ENCODE measurements at places on chromosomes 1 and 21. TPM values are rescaled to one million over a fixed set of nuclear protein-coding genes. Genes with fewer than 3 reads are reported as not detected.

MXRA8 gene
- total RNA-seq = 345 TPM

DNA sequence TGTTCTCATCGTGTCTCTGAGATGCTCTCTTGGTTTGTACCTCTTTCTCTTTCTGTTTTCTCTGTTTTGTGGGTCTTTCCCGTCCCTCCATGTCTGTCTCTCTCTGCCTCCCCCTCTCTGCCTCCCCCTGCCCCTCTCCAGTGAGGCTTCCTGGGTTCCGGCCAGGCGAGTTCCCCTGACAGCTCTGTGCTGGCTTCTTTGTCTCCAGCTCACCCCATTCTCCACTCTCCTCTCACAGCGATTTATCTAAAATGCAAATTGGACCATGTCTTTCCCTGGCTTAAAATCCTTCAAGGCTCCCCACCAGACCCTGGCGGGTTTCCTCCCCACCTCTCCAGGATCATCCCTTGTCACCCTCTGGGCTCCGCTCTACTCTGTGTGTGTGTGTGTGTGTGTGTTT is 202.4 kb upstream of the POU3F1 start:
- no peaks in the 10 kb centered on the region for H3K27me3 ChIP-seq
- no peak overlapping the region for H3K4me3 ChIP-seq
- H3K4me1 ChIP-seq = no peaks in the 10 kb centered on the region
- no peaks in the 10 kb centered on the region for H3K36me3 ChIP-seq

TNFRSF4 gene
- total RNA-seq = 4.8 TPM

FAM163A gene
- not detected for total RNA-seq

DNA sequence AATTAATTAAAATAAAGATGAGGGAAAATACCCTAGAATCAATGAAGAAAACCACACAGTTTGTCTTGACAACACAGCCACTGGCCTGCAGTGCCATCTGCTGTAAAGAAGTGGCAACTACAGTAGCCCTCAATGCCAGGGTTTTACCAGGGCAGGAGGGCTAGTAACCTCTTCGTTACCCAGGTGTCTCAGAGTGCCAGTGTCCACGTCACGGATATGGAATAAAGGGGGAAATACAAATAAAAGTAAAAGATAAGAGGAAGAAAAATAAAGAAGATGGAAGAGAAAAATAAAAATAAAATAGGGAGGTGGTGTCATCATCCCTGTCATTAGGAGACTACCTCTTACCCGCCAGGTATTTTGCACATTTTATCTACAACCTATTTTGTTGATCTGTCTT is 14.2 kb upstream of the SLC44A3 start:
- no peaks in the 10 kb centered on the region for H3K27me3 ChIP-seq
- no peak overlapping the region for H3K27ac ChIP-seq
- no peak overlapping the region for H3K4me3 ChIP-seq
- no peak for DNase-seq

GRCh38 chr1:24640288-24640687 is 2.8 kb upstream of the SRRM1 start:
- no peak for DNase-seq
- no peaks in the 10 kb centered on the region for H3K27me3 ChIP-seq
- H3K36me3 ChIP-seq = no peaks in the 10 kb centered on the region
- H3K4me3 ChIP-seq = no peak overlapping the region

DNA sequence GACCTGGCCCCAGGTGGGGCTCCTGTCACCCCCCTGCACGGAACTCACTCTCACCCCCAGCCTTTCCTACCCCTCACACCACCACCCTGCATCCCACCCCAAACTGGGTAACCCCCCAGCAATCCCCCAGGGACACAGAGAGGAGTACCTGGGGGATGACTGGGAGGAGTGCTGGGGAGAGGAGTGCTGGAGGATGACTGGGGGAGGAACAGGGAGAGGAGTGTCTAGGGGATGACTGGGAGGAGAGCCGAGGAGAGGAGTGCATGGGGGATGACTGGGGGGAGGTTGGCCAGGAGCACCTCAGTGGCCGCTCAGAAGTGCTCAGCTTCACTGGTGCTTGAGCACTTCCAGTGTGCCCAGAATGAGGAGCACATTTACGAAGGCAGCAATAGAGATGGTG is 59.1 kb downstream of the SIK1 start:
- H3K4me1 ChIP-seq = no peaks in the 10 kb centered on the region
- no peak for DNase-seq
- H3K4me3 ChIP-seq = no peak overlapping the region
- H3K36me3 ChIP-seq = no peaks in the 10 kb centered on the region
- no peaks in the 10 kb centered on the region for H3K27me3 ChIP-seq

SLC66A1 gene
- total RNA-seq = 11.1 TPM

DNA sequence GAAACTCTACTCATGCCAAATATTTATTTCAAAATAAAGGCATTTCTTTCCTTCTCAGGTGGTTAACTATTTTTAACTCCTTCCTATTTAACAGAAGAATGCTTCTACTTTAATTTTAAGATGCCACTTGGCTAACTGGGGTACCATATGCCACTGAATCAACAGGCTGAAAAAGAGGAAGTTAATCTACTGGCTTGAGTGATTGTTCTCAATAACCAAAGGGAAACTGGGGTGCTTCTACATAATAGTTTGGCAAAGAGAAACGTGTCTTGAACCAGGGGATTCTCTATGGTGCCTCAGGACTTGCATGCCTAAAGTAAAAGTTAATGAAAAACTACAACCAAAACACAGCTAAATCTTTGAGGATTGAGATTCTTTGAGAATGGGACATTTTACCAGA is 142.6 kb downstream of the DENND1B start:
- no peak overlapping the region for H3K27ac ChIP-seq
- H3K4me3 ChIP-seq = no peak overlapping the region
- H3K36me3 ChIP-seq = no peaks in the 10 kb centered on the region
- H3K27me3 ChIP-seq = no peaks in the 10 kb centered on the region

TMCO4 gene
- 5.7 TPM for total RNA-seq

DNA sequence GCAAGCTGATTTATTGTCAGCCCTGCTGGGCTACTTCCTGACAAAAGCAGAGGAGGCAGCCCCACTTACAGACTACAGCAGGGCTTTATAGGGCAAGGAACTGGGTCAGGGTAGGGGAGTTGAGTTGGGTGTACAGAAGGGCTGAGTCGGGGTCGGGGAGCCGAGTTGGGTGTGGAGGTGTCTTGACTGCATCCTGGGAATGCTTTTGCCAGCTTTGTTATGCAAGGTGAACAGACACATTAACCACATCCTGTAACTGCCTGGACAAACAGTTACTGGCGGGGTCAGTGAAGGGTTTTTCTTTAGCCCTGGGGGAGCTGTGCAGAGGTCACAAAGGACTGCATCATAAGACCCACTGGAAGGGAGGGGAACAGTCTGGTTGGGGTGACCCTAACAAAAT is 39.1 kb upstream of the GBP5 start:
- no peaks in the 10 kb centered on the region for H3K36me3 ChIP-seq
- H3K4me1 ChIP-seq = no peaks in the 10 kb centered on the region
- DNase-seq = no peak

RAB3B gene
- total RNA-seq = not detected

- H3K36me3 ChIP-seq = no peaks in the 10 kb centered on the region
- H3K27ac ChIP-seq = no peak overlapping the region
- DNase-seq = no peak
- H3K4me1 ChIP-seq = no peaks in the 10 kb centered on the region
- H3K4me3 ChIP-seq = no peak overlapping the region
These were observed 337.6 kb downstream of the AGBL4 start for GRCh38 chr1:49686107-49686506.

DNA sequence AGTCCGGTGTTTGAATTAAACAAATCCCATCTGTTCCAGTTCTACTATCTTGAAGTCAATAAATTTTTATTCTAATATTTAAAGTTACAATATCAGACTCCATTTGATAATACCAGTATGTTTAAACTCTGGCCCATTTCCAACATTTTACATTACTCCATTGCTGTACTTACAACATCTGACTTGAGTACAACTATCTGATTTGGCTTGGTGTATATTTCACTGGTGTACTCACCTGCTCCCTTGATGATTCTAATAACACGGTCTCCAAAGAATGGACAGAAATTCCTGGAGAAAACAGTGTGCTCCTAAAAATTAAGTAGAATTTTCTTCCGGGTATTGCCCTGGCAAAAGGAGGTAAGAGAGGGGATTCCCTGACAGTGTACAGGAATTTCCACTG is 680.5 kb upstream of the ADAMTS5 start:
- no peaks in the 10 kb centered on the region for H3K36me3 ChIP-seq
- DNase-seq = no peak
- H3K27ac ChIP-seq = no peak overlapping the region
- no peaks in the 10 kb centered on the region for H3K4me1 ChIP-seq

DNA sequence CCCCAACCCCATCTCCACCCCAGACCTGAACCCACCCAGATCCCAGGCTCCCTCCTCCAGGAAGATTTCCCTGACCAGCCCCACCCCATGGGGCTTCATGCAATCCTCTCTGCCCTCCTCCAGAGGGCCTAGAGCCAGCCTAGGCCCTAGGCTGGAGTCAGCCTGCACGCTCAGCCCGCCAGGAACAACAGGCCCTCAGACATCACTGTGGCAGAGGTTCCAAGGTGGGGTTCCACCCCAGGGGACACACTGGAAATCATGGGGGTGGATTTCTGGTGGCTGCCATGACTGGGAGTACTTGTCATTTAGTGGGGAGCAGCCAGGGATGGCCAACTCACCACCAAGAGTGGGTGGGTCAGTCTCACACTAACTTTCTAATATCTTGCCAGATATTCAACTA is 122.0 kb downstream of the GLIS1 start:
- no peak overlapping the region for H3K27ac ChIP-seq
- no peaks in the 10 kb centered on the region for H3K36me3 ChIP-seq
- no peaks in the 10 kb centered on the region for H3K4me1 ChIP-seq
- no peaks in the 10 kb centered on the region for H3K27me3 ChIP-seq

DNA sequence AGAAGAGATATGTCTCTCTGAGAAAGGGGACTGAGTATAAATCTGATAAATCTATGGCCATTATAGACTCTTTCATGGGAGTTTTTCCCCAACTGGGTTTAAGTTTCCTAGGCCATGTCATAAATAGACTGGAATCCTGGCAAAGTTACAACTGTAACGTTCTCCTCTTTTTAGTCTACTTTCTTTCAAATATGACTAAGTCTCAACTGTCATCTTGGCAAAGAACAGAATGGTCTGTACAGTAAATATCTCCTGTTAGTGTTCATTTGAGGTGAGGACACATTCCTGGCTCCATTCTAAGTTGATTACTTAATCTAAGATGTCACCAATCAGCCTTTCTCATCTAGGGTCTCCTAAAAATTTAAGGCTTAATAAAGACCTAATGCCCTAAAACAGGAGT is 300.5 kb downstream of the BRINP2 start:
- no peak overlapping the region for H3K27ac ChIP-seq
- H3K36me3 ChIP-seq = no peaks in the 10 kb centered on the region
- H3K4me3 ChIP-seq = no peak overlapping the region
- H3K27me3 ChIP-seq = no peaks in the 10 kb centered on the region
- no peaks in the 10 kb centered on the region for H3K4me1 ChIP-seq

- peaks cover 7% of the 10 kb centered on the region for H3K36me3 ChIP-seq
- H3K4me3 ChIP-seq = no peak overlapping the region
- DNase-seq = no peak
- no peaks in the 10 kb centered on the region for H3K27me3 ChIP-seq
These were observed 74.8 kb downstream of the HLCS start for GRCh38 chr21:36891692-36892091.

DNA sequence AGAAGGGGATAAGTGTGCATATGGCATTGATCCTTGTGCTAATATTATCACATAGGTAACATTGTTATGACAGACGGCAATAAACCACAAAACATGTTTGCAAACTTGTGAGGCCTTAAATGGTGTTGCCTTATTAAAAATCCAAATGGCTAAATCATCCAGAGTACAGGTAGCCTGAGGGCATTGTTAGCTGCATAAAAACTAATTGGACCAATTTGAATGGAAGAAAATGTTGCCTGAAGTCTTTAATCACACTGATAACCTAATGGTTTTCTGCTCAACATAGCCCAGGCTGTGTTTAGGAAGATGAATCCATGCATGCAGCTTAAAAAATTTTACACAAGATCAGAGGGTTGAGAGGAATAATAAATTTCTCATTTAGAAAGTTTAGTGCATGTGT is 19.4 kb upstream of the LRRC53 start:
- H3K4me3 ChIP-seq = no peak overlapping the region
- no peaks in the 10 kb centered on the region for H3K36me3 ChIP-seq

ST6GALNAC5 gene
- 32.9 TPM for total RNA-seq

GALNT2 gene
- total RNA-seq = 129 TPM

DNA sequence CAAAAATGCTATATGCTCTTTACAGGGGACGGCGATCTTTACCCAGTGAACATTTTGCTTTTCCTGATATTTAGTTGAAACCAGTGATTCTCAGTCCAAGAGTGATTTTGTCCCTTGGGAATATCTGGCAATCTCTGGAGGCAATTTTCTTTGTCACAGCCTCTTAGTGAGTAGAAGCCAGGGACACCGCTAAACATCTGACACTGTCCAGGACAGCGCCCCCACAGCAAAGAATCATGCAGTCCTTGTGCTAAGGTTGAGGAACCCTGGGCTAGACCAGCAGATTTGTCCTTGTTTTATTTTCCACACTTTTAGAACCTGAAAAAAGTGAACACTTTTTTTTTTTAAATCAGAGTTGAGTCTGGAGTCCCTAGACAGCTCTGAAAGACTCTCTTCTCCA is 13.1 kb downstream of the EVA1C start:
- no peaks in the 10 kb centered on the region for H3K36me3 ChIP-seq
- H3K4me1 ChIP-seq = peaks cover 27% of the 10 kb centered on the region
- DNase-seq = no peak
- no peak overlapping the region for H3K4me3 ChIP-seq

GRCh38 chr1:230781594-230781993 is 34.4 kb downstream of the CAPN9 start:
- no peaks in the 10 kb centered on the region for H3K36me3 ChIP-seq
- H3K27me3 ChIP-seq = no peaks in the 10 kb centered on the region
- DNase-seq = no peak
- no peaks in the 10 kb centered on the region for H3K4me1 ChIP-seq
- no peak overlapping the region for H3K27ac ChIP-seq
